ENCODE measurements at places on chromosomes 5 and 9. TPM values are rescaled to one million over a fixed set of nuclear protein-coding genes. Genes with fewer than 3 reads are reported as not detected.

SLC6A3 gene
- not detected for total RNA-seq

FAM174A gene
- total RNA-seq, result 27.3 TPM

CDH10 gene
- total RNA-seq, result not detected

PCDHB3 gene
- total RNA-seq, result 0.51 TPM

UNC5A gene
- total RNA-seq, result 0.34 TPM

MGAT4B gene
- total RNA-seq, result 229 TPM

Data from dermis blood vessel endothelial cell (primary cell).